ENCODE measurements at places on chromosomes 1 and 21.

DNA sequence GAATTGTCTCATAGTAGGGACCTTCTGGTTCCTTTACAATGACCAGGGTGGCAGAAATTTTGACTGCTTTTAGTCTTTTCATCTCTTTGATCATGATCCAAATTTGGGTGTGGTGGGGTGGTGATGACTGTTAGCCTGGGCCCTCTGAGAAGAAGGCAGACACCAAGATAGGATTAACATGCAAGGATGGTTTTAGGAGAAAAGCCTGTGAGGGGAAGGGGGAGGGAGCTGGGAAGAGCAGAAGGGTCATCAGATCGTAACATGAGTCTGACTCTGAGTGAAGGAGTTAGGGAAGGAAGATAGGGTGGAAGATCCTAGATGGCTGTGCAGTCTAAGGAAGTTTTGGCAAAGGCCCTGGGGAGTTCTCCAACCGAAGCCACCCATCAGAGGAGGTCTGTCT is 28.5 kb upstream of the CAMSAP2 start:
- DNase-seq: no peak

DNA sequence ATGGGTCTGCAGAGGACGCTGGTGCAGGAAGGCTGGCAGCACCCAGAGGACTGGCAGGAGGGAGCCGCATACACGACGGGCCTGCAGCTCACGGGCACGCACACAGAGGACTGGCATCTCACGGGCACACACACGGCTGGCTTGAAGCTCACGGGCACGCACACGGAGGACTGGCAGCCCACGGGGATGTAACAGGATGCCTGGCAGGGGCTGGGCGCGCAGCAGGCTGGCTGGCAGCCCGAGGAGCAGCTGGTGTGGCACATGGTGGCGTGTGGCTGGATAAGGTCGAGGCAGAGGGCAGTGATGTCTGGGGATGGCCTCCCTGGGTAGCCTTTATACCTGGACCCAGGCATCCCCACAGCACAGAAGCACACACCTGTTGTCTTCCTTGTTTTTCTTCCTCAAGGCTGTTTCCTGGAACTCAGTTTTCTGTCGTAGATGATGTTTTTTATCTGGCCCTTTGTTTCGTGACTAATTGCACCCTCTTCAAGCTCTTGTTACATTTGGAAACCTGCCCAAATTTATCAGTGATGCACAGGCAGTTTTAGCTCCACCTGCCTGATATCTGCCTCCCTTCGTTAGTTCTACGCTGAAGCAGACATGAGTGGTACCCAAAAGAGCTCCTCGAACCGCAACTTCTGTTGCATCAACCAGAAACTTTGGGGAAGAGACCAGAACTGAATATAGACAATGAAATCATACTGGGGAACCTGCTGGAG is at the start of gene KRTAP12-1:
KRTAP12-1 (minus strand) TSS at position 303 of the 719 bp plus-strand sequence; CDS start at position 263, 40 bp downstream.
- DNase-seq: no peak

GRCh38 chr21:35475009-35475408 is 425.9 kb upstream of the RUNX1 start:
- DNase-seq: no peak

DNA sequence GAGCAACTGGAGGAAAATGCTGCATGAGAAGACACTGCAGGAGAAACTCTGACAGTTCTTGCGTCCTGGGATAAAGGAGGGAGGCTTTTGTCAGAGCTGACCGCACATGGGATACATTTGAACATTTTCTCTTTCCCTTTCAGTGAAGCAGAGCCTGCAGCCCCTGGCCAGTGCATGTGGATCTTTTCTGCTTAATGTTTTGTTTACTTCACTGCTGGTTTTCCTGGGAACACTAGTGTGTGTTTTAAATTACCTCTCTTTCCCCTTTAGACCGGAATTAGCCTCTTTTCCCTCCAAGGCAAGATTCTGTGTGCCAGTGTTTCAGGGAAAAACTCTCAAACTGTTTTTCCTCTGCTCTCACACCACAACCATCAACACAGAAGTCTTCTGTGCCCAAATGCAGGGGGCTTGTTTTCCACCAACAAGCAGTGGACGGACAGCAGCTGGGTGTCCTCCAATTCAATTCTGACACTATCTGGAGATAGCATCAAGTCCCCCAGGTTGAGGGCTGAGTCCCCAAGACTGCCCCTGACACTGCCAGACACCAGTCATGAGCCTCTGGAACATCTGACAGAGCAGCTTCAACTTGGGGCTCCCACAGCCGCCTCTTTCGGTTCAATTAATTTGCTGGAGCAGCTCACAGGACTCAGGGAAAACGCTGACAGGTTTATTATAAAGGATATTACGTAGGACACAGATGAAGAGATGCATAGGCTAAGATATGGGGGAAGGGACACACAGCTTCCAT is 136.2 kb downstream of the RHOU start:
- DNase-seq: no peak

DNA sequence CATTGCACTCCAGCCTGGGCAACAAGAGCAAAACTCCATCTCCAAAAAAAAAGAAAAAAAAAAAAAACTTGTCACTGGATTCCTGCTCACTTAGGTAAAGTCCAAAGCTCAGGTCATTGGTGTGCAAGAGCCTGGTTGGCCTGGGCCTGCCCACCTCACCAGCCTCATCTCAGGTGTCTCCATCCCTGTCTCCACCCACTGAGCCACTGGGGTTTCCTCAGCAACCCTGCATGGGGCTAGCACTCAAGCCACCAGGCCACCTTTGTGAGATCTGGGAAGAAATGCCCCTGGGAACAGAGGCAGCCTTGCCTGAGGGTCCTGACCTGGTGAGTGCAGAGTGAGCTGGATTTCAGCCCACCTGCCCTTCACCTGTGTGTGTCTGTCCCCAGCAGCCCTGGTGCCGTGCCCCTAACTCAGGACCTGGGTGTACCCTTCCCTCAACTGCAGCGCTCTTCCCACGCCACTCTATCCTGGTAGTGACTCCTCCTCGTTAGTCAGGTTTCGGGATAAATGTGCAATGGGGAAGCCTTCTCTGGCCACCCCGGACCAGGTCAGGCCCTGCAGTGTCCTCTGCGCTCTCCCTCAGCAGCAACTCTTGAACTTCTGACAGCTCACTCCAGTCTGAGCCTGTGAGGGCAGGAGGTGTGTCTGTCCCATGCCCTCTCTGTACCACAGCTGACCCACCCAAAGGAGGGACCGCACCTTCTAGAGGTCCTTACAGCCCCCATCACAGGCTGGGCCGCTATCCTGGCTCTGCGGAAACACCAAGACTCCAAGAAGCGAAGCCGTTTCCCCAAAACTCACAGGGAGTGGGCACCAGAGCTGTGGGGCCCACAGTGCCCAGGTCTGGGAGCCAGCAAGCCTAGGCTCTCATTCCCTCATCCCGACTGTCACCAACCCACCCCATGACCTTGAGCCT is 3.3 kb downstream of the PDZK1IP1 start:
- no peak for DNase-seq

DNA sequence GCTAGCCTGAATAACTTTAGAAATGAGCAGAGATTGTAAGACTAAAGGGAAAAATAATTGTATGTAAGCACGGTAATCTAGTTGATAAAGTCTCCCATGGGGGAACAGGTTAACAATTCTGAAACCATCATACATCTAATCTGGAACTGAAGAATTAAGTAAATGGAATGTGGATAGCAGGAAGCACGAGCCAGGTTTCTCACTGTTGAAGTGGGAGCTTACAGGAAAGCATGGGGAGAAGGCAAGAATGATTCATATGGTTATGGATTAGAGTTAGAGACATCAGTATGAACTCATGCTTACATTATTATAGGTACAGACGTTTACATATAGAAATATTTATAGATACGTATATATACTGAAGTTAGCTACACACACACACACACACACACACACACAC is 83.0 kb downstream of the LEPR start:
- DNase-seq: peak; percentile 9

- DNase-seq: no peak
Observed at GRCh38 chr21:36661511-36662309, 37.2 kb upstream of the SIM2 start.

DNA sequence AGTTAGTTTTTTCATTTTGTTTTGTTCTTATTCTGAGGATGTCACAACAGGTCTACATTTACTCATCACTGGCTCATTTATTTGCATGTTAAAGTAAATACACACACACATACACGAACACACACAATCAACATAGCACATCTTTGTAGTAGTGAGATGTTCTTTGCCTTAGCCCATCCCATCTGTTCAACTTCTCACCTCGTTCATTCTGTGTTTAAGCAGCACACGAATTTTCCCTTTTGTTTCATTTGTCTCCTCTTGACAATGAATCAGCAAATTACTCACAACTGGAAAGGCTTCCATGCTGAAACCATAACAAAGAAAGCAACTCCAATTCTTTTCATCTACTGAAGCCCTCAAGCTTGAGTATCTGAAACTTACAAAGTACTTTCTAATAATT is 133.3 kb upstream of the CHRM3 start:
- no peak for DNase-seq

- no peak for DNase-seq
Observed at GRCh38 chr1:54028306-54029251, 10.6 kb upstream of the LDLRAD1 start.

GRCh38 chr1:182246783-182247182 is 144.8 kb downstream of the GLUL start:
- DNase-seq: no peak

DNA sequence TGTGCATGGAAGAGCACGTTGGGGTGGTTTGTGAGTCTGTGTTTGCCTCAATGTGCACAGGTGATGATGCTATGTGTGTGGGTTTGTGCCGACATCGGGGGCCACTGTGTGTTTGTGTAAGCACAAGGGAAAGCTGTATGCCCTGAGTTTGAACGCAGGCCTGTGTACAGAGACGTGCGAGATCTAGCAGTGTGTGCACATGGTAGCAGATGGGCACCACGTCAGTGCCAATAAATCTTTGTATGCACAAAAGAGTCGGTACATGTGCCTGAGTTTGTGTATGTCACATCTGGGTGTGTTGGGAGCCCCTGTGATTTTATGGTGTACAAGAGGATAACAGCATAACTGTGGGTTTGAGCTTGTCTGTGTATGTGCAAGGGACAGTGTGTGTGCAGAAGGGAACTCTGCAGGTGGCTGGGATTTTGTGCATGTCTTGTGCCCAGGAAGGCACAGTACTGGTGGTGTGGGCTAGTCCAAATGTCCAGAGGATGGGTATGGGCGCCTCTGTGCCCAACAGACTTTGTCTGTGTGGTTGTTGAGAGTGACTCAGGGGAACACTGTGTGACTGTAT is 32.0 kb upstream of the WASF2 start:
- DNase-seq: no peak

DNA sequence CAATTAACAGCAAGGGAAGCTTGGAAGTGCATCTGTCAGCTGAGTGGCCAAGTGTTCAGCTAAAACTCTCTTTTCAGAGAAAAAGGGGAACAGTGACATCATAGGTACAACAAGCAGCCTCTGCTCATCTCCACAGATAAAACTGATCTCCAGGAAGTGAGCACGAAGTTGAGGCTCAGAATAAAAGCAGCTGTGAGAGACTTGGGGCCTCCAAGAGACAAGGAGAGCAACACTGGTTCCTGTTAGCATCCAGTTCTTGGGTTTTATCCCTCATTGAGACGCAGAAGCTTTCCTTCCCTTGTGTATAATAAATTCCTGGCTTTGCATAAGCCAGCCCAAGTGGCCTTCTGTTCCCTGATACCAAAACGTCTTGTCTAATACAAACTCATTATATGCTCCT is 20.0 kb upstream of the CNN3 start:
- no peak for DNase-seq
